Stimulated activated CD8-positive, alpha-beta memory T cell treated with anti-CD3 and anti-CD28 coated beads, Interleukin-15, amount 100 ng/mL, for 24 hours (primary cell): ENCODE measurements at places on chromosomes 1 and 21.

DNA sequence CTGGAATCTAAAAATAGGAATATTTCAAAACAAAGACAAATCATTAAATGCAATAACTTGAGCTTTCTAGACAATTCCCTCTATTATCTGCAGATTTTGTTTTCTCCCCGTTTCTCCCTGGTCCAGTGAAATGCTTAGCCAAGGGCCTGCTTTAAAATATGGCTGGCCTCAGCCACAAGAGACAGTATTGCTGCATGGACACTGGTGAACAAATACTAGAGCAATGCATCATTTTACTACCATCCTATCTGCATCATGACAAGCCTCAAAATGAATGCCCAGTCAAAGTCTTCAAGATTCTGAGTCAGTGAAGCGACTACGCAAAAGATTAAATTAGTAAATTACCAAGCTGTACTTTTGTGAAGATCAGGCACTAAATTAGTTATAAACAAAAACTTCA lies 80.5 kb downstream of the ENAH start:
- DNase-seq, result no peak

DNA sequence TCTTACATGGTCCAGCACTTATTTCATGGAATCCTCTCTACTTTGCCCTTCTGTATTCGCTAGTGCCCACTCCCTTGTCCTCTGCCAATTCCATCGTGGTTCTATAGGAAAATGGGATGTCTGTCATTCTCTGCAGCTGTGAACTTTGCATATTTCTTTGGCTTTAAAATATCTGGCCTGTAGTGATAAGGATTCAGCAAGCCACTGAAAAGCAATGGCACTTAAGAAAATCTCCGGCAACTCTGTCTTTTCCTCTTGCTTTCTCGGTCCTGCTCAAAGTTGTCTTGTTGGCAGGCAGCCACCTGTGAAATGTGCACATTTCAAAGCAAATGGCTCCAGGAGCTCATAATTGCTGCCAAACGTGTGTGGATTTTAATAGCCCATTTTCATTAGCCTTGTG lies 91.8 kb downstream of the CHD1L start:
- no peak for DNase-seq

GRCh38 chr1:39110325-39110851 lies 84.2 kb downstream of the NDUFS5 start:
- DNase-seq, result no peak

GRCh38 chr1:214494706-214495105 lies 56.7 kb downstream of the PTPN14 start:
- no peak for DNase-seq

GRCh38 chr21:34796518-34797200 lies 127.9 kb downstream of the CLIC6 start:
- DNase-seq, result no peak

DNA sequence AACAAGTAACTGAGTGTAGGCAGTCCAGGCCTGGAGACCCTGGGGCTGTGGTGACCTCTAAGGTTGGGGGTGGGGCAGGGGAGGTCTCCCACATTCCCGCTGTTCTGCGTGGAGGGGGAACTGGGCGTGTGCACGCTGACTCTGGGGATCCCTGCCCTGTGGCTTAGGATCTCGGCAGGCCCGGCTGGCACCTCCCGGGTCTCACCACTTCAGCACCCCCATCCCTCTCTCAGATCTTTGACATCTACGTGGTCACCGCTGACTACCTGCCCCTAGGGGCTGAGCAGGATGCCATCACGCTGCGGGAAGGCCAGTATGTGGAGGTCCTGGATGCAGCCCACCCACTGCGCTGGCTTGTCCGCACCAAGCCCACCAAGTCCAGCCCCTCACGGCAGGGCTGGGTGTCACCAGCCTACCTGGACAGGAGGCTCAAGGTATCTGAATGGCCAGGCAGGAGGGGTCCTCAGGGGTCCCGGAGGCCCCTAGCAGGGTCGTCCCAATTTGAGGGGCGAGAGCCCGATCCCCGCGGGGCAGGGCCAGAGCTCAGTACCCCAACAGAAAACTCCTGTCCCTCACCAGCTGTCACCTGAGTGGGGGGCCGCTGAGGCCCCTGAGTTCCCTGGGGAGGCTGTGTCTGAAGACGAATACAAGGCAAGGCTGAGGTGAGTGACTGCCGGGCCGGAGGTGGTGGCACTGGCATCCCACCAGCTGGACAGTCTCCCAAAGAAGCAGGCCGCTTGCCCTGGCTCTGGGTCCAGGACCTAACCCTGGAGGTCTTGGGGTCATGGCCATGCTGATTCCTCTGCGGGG lies 68.7 kb downstream of the TRIM11 start:
- DNase-seq, result no peak

- DNase-seq, result no peak
These were observed 226.9 kb downstream of the TGFB2 start for GRCh38 chr1:218572050-218572449.

GRCh38 chr1:24961334-24961733 lies 31.3 kb upstream of the RUNX3 start:
- no peak for DNase-seq

DNA sequence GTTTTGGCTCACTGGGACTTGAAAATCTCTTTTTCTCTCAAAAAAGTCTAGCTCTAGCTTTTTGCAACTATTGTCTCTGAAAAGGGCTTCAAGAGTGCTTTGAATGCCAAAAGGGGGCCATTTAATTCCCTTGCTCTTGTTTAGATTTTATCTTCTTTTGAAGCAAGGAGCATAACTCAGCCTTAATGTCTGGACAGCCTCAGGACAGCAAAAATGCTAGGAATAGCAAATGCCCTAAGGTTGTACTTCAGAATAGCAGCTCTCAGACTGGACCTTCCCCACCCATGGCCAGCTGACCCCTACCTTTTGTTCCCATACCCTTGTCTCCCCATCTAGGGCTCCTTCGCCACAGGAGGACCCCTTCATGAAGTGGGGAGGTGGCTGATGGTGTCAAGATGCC lies 121.4 kb downstream of the KCNK1 start:
- no peak for DNase-seq

DNA sequence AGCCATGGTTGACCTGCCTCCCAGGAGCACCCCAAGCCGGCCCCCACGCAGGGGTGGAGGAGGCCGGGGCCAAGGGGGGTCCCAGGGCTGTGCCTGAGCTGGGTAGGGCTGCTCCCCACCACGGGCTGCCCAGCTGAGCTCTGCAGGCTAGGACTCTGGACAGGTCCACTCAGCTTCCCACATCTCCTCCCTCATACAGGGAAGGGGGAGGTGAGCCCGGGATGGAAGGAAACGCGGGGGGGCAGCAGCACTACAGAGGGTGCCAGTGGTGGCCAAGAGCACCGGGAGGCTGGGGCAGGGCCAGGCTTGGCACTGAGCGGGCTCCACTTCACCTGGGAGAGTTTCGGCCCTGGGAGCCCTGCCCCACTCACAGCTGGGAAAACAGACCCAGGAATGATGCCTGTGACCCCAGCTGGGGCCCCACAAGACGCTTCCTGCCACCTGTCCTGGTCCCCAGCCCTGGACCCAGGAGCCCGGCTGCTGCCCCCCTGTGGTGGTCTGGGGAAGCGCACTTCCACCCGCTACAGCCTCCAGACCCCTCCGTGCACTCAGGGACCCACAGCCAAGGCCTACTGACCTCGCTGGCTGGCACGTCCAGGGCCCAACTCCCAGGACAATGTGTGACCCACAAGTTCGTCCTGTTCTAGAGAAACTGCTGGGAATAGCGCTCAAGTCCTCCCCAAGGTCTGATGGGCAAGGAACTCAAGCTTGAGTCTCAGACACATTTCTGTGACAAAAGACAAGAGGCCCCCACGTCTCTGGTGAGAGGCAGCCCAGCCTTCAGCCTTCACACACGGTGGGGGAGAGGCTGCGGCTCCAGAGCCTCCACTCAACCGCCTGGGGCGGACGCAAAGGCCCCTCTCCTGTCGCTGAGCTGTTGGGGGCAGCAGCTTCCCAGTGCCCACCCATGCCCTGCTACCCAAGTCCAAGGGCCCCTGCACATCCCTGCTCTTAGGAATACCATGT lies 3.0 kb downstream of the AURKAIP1 start:
- peak; percentile 69 for DNase-seq

GRCh38 chr1:5648410-5649165 lies 343.6 kb downstream of the NPHP4 start:
- no peak for DNase-seq

- DNase-seq, result no peak
These were observed 583.1 kb upstream of the RGS18 start for GRCh38 chr1:191575180-191575579.

- no peak for DNase-seq
These were observed 13.2 kb downstream of the ESRRG start for GRCh38 chr1:216710055-216710454.

DNA sequence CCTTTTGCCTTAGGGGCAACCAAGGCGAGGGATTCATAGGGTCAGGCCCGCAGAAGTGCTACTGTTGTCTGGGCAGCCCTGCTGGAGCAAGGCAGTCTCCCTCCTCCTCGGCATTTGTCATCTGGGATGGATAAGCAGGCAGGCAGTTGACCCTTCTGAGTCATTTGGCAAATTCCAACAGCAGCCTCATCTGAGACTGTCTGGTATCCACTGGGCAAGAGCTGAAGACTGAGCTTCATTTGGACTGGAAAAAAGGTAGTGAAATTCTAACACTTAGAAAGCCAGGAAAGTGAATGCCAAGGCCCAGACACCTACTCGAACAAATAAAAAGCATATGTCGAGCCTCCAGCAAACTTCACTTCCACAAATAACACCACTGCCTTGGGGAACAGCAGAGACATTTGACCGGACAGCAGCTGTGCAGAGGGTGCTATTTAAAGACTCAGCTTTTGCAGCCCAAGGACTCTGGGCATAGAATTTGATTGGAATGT lies 4.0 kb upstream of the ZBTB40 start:
- no peak for DNase-seq

- no peak for DNase-seq
These were observed 7.6 kb downstream of the TTF2 start for GRCh38 chr1:117067533-117068370.

GRCh38 chr21:14116080-14116481 lies 94.7 kb downstream of the LIPI start:
- no peak for DNase-seq

GRCh38 chr1:173042806-173043205 lies 7.9 kb downstream of the TNFSF18 start:
- DNase-seq, result no peak

- no peak for DNase-seq
These were observed 259.7 kb downstream of the RHOU start for GRCh38 chr1:228994676-228995594.
